ENCODE measurements at places on chromosomes 3 and 15.

DNA sequence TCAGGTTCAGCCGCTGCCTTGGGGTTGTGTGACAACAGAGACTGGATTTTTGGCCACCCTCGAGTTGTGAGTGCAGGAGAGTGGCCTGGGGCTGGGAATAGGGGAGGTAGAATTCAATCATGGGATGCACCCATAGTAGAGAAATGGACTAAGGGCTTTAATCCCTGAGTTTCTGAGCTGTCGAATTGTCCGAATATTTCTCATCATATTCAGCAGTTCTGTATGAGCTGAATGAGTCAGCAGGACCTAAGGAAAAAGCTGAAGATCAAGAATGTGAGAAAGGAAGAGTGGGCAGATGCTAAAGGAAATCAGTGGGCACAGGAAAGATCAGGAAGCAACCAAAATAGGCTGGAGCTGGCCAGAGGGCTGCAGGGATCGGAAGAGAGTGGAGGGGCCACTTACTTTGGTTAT lies 44.4 kb upstream of the SACM1L start:
- DNase-seq: no peak

- DNase-seq: no peak
Observed at GRCh38 chr3:133568294-133569014, 5.0 kb upstream of the CDV3 start.

DNA sequence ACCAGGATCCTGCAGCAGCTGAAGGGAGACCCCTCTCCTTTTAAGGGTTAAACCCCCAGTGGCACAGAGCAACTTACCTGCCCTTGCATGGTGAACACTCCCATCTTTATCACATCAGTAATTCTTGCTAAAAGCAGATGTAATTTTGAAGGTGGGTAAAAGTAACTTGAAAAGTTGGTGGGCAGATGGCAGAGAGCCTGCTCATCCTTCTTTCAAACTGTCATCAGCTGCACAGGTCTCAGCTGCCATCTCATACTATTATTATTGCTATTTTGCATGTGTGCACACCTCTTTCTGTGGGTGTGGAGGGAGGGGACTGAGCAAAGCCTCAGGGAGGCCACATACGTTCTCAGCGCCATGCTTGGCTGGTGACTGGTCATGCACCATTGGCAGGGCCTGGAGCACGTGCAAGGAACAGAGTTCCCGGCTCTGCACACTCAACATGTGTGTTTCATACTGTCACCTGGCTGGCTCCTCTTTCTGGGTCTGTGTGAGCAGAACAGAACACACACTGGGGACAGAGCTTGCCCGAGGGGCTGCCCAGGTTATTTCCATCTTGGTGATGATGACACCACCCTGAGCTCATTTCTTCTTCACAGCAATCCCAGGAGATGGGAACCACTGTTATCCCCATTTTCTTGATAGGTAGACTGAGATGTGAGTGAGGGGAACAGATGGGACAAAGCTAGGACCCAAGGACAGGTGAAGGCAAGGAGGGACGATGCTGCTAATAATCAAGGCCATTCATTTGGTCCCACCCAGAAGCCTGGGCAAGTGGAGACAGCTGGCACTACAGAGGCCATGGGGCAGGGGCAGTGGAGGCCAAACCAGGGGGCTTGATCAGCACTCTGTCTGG lies 95.8 kb upstream of the KLF13 start:
- peak; percentile 59 for DNase-seq

DNA sequence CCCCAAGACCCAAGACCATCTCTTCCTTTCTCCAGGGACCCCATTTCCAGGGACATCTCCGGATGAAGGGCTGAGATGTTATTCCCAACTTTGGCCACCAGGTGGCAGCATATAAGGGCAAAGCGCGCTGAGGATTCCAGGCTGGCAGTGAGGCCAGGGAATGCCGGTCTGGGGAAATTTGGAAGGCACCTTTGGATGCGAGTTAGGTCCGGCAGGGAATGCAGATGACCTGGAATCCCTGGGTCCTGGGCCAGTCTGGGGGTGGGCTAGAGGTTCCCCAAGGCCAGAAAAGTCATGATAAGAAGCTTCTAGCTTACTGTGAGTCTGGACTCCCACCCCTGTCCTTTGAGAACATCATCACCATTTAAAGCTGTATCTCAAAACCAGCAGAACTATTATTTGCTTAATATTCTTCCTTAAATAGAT lies 1.6 kb upstream of the CHST13 start:
- peak; percentile 63 for DNase-seq

DNA sequence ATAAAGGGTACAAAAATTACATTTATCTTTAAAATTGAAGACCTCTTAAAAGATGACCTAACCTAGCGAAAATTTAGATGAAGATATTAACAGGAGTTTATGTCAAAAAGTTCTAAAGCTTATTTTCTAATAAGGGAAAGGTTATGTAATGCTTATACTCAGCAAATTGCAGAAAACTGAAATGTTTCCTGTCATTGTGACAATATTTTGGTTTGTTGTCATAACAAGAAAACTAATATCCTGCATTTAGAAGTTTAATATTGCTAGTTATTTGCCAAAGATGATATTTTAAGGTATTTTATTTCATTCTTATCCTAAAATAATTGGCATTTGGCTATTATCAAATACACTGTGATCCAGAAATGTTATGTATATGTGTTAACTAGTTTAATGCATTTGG lies 294.5 kb downstream of the C3orf38 start:
- no peak for DNase-seq

DNA sequence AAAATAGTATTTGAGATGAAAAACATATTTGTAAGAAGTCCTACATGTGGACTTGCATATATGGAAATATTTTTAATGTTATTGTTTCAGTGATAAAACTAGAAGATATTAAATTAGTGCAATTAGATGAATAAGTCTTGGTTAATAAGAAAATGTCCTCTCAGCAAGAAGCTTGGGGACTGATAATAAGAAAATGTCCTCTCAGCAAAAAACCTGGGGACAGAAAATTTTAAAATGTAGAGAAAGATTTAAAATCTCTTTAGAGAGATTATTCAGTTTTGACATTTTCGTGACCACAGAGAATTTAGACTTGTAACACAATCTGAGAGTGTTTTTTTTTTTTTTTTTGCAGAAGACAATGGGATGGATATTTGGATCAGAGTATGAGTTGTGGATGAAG lies 156.0 kb downstream of the ISL2 start:
- DNase-seq: no peak

- DNase-seq: no peak
Observed at GRCh38 chr15:58551084-58551763, 119.4 kb downstream of the LIPC start.

GRCh38 chr3:135224815-135225362 lies 429.8 kb downstream of the EPHB1 start:
- DNase-seq: no peak

DNA sequence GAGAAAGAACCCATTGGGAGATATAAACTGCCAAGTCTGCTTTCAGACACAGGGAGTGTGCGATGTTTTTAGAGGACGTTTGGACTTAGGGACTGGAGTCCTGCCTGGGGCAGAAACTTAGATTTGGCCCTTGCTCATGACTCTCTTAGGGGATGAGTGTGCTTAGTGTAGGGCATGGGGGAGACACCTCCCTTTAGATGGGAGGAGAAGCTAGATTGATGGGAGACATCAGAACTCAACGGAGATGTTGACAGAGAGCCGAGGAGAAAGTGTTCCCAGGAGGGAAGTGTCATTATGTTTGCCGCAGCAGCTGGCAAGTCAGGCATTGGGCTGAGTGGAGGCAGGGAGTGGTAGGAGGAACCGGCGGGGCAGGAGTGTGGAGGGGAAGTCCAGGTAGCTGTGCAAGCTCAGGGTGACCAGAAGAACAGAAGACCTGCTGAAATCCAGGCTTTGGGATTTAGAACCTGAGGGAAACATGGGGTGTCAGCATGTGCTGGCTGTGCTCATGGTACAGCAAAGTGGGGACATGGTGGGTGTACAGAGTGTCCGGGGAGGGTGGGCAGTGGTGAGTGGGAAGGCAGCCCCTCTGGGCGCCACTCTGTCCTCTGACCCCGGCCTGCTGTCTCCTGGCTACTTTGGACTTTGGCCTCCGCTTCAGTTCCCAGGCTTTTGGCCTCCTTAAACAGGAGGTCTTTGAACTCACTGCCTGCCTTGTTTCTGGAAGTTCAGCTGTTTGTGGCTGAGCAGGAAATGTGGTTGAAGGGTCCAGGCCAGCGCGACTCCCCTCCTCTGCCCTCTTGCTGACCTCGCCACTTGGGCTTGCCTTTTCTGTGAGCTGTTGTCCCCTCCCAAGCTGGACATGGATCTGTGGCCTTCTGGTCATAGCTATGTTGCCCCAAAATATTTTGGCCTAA lies 324.0 kb upstream of the LRRFIP2 start:
- no peak for DNase-seq

DNA sequence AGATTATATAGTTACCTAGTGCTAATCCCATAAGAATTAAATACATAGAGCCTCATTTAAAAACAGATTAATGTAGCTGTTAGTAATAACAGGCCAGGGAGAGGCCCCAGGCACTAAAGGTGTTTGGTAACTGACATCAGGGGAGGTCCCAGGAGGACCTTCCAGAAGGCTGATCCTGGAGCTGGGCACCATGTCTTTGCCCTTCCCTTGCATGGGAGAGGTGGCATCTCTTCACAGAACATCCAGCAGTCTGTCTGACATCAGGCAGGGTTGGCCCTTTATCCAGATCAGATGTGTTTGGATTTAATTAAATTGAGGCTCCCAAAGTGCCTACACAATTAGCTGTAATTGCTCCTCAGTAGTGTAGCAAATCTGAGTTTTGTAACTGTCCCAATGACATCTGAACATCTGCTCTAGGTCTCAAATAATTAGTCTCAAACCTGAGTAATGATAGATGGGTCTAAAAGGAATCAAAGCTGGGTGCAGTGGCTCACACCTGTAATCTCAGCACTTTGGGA lies 53.0 kb downstream of the RLBP1 start:
- no peak for DNase-seq

GRCh38 chr15:90903733-90904536 lies 833 bp downstream of the MAN2A2 start:
- DNase-seq: no peak

- DNase-seq: peak; percentile 5
Observed at GRCh38 chr15:25249236-25250010, 189.4 kb downstream of the UBE3A start.

DNA sequence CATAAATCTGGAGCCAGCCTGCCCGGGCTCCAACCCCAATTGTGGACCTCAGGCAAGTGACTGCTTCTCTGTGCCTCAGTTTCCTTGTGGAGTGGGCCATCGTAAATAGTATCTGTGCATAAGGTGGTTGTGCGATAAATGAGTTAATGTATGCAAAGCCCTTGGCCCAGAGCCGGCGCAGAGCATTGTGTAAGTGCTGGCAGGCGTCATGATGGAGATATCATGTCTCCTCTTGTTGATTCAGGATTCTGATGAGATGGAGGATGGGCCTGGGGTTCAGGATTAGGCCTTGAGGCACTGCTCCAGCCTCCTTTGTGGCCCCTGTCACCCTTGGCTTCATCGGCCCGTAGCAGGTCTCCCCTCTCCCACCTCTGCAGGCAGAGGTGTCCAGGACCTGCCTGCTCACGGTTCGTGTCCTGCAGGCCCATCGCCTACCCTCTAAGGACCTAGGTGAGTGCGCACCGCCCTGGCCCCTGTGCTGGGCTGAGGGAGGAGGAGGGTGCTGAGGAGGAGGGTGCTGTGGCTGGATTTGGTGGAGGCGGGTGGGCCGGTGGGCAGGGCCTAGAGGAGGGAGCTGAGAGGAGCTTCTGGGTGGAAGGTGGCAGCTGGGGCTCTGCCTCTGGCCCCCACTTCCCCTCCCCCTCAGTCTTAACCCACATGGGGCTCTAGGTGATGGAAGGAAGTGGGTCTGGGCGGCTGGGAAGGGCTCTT lies 1.3 kb downstream of the PLA2G4B start:
- DNase-seq: no peak

- no peak for DNase-seq
Observed at GRCh38 chr3:180414157-180414556, 187.8 kb upstream of the TTC14 start.

- no peak for DNase-seq
Observed at GRCh38 chr3:12464181-12464580, 20.1 kb upstream of the TSEN2 start.

DNA sequence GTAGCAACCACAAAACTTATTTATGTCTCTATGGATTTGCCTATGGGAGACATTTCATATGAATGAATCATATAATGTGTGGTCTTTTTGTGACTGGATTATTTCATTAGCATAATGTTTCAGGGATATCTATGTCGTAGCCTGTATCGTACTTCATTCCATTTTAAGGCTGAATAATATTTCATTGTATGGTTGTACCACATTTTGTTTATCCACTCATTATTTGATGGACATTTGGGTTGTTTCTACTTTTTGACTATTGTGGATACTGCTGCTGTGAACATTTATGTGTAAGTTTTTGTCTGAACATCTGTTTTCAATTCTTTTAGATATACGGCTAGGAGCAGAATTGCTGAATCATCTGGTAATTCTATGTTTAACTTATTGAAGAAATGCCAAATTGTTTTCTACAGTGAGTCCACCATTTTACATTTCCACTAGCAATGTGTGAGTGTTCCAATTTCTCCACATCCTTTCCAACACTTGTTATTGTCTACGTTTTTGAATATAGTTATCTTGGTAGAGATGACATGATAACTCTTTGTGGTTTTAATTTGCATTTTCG lies 134.4 kb upstream of the DAZL start:
- no peak for DNase-seq

GRCh38 chr3:160245261-160245800 lies 20.1 kb downstream of the C3orf80 start:
- no peak for DNase-seq

DNA sequence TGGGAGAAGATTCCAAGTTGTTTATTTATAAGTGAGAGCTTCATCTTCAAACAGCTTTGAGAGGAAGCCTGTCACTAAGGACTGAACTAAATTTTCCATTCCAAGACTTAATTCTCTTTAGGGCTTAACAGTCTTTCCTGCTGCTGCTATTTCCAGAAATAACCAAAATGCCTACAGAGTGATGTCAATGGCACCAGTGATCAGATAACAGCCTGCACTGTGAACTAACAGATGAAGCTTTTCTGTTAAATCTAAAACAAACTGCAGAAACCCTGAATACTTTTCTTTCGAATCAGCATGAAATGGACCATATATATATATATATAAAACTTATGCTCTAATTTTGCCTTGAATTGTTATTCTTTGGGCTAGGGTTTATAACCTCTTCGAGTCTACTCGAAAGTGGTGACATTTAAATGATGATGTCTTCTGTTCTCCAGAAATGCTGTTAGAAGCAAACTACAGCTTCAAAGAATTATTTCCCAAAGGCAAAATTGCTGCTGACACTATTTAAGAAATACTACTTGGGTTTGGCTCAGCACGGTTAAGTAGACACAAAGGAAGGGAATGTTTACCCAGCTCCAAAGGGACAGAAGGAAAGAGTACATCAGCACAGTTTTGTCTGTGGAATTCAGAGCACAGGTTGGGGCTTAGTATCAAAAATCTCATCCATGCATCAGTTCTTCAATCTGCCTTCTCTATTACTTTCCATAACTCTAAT lies 238.5 kb upstream of the LRRN1 start:
- DNase-seq: no peak

GRCh38 chr15:34755419-34755773 lies 598 bp upstream of the GJD2 start:
- no peak for DNase-seq

Data from GM12892 (cell line).